ENCODE measurements at places on chromosomes 3 and 15. TPM values are rescaled to one million over a fixed set of nuclear protein-coding genes. Genes with fewer than 3 reads are reported as not detected.

HRG gene
- total RNA-seq = not detected

CGNL1 gene
- total RNA-seq = 10.2 TPM

DNA sequence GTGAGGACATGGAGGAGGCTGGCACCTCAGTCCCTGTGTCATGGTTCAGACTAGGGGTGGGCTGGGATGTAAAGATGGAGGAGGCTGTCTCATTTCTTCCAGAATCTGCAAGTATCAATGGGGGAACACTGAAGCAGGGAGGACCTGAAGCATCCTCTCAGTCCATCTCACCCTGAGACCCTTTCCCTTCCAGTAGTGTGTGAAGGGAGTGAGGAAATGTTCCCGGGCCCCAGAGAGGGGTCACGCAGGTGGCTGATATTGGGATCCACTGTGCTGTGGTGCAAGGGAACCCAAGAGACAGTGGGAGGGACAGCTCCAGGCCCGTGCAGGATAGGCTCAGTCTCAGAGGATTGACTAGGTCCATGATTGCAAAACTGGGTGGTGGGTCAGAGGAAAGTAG is 72.2 kb upstream of the ADPGK start:
- no peak for DNase-seq

- DNase-seq = peak; percentile 74
Measured at GRCh38 chr3:151085227-151085888, at the start of gene MED12L. TSS of gene MED12L (plus strand) at chr3:151085664. CDS start at chr3:151086927, 1,263 bp downstream.

ZNF662 gene
- total RNA-seq = 0.53 TPM

Measured in astrocyte (in vitro differentiated cells and primary cell).